NCI-H446 treated with DMSO at 0.1 percent for 48 hours (cell line): ENCODE measurements at places on chromosomes 16 and 17.

DNA sequence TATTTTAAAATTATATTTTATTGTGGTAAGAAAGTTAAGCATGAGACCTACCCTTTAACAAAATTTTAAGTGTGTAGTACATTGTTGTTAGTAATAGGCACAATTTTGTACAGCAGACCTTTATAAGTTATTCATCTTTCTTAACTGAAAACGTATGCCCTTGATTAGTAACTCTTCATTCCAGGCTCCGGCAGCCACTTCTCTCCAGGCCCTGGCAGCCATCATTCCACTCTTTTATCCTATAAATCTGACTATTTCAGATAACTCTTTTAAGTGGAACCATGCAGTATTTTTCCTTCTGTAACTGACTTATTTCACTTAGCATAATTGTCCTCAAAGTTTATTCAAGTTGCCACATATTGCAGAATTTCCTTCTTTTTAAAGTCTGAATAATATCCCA, 348.2 kb downstream of the CDH11 start:
- DNase-seq, result no peak

DNA sequence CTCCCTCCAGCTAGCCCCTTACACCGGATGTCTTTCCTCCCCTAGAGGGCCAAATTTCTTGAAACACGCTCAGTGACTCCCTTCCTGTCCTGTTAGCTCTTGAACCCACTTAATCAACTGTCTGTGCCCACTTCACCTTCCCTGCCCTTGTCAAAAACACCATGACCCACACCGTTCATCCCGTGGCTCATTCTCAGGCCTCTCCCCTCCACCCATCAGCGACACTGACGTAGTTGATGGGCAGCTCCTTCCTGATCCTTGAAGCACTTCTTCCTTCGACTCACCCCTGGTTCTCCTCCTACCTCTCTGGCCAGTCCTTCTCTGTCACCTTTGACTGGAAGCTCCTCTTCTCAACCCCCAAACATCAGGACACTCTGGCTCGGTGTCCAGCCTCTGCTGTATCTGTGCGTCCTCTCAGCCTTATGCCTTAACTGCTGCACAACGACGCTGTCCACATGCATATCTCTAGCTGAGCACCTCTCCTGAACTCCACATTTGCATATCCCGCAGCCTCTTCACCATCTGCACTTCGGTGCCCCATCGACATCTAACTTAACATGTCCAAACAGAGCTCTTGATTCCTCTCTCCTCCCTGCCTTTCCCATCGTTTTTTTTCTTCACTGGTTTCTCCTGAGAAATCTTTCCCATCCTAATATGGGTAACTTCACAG, 39.3 kb upstream of the CCDC182 start:
- no peak for DNase-seq

DNA sequence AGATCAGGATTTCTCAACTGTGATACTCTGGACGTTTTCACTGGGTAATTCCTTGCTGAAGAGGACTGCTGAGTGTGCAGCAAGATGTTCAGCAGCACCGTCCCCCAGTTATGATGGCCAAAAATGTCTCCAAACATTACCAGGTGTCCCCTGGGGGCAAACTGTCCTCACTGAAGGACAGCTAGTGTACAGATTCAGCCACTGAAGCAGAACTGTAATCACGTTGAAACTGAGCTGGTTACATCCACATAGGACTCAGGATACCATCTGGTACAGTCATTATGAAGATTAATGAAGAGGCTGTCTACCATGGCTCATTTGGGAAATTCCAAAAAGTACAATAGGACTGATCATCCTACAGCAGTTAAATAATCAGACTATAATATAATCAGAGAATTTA, 43.3 kb upstream of the GINS3 start:
- no peak for DNase-seq

- no peak for DNase-seq
Observed at GRCh38 chr16:57804111-57804837, 2.0 kb upstream of the KIFC3 start.

DNA sequence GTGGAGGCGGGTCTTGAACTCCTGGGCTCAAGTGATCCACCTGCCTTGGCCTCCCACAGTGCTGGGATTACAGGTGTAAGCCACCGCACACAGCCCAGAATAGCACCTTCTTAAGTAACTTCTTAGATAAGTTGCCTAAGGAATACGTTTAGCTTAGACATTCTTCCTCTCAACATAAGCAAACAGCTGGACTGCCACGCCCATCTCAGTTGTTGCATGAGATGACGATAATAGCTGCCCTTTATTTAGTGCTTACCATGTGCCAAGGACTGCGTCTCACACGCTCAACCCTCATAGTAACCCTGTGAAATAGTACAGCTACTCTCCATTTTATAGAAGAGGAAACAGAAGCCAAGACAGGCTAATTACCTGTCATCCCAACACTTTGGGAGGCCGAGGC, 11.8 kb downstream of the HASPIN start:
- no peak for DNase-seq

DNA sequence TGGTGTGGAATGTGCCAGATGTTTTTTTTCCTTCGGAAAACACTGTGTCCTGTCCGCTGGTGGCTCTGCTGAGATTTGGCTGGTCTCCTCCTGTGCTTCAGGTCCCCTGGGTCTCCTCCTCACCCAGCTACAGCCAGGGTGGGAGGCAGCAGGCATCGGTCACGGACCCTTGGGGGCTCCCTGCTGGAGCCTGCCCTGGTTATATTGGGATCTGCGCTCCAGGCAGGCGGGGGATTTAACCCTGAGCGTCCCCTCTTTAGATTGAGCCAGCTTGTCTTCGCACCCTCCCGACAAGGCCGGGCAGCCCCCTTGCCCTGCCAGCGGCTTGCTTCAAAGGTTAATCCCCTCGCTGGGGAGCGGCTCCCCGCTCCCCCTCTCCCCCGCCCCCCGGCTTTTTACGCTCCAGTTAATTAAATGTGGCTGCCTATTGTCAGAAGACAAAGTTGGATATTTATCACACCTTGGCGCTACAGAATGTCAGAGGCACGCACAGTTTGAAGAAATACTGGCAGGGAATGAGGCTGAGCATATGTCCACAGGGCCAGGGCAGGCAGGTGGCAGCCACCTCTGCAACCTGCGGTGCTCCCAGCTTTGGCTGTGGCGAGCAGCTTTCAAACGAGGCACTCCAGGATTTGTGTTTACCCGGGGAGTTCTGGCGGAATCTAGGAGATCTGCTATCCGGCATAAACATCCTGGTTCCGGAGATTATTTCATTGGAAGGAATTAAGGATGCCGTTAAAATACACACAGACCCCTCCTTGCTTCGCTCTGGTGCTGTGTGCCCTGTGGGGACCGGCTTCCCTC, 38.2 kb upstream of the GSE1 start:
- DNase-seq, result no peak

GRCh38 chr17:19433255-19433654, 22.2 kb downstream of the RNF112 start:
- no peak for DNase-seq

- DNase-seq, result no peak
Observed at GRCh38 chr17:76204277-76204676, 36.0 kb downstream of the RNF157 start.

DNA sequence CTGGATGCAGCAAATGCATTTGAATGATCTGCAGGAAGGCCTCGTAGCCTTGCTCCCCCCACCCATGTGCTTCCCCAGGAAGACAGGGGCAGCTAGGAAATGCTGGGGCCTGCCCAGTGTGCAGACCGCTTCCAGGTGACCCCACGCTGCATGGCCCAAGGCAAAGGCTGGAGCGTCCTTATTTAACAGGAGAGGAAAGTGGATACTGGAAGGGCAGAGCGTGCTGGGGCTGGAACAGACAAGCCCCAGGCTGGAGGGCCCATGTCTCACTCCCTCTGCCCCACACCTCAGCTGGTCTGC, 26.1 kb upstream of the NPTX1 start:
- DNase-seq, result no peak

DNA sequence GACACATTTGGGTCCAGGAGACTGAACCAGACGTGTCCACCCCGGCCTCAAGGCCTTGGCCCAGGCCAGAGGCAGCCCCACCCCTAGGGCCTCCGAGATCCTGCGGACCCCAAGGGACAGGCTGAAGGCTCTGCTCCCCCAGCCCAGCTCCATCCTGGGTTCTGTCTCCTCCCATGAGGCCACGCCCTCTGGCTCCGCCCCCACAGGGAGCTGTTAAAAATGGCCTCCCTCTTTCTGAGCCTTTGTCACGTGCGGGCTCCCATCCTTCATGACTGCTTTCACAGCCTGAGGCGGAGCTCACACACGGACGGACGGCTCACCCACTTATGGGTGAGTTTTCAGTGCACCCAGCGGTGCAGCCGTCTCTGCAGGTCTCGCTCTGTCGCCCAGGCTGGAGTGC, 6.5 kb upstream of the CACNA1H start:
- no peak for DNase-seq

DNA sequence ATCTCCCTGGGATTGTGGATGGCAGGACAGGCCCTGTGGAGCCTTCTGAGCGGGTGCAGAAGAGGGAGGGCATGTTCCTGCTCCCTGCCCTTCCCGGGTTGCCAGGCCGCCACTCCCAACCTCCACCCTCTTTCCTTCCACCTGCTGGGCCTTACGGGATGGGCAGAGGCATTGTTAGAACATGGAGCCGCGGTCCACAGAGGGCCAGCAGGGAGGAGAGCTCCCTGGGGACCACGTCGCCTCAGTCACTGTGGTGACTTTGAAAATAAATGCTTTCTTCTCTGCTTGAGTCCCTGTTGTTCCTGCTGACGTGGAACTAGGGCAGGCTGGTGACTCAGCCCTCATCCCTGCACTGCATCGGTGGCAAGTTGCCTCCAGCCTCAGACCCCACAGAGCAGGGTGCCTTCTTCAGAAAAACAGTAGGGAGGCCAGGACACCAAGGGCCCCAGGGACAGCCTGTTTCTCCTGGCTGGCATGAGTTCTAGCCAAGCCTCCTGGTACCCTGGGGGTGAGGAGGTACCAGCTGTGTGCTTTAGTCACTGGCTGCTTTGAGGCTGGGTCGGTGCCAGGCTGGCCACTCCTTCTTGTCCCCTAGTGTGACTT, 224.9 kb downstream of the SEC14L1 start:
- peak; percentile 42 for DNase-seq

DNA sequence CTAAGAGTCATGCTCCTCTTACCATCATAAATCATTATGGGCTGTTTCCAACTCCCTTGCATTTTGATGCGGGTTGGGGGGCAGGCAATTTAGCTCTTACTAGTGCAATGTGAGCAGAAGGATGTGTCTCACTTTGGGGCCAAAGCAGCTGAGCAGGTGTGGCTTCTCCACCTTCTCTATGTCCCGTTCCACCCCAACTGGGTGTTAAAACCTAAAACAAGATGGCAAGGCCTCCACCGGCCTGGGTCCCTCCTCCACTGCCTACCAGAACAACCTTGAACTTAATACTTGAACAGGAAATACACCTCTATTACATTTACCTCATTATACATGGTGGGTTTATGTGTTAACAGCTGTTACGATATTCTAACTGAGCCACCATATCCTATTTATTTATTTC, 52.8 kb downstream of the TOX3 start:
- no peak for DNase-seq

DNA sequence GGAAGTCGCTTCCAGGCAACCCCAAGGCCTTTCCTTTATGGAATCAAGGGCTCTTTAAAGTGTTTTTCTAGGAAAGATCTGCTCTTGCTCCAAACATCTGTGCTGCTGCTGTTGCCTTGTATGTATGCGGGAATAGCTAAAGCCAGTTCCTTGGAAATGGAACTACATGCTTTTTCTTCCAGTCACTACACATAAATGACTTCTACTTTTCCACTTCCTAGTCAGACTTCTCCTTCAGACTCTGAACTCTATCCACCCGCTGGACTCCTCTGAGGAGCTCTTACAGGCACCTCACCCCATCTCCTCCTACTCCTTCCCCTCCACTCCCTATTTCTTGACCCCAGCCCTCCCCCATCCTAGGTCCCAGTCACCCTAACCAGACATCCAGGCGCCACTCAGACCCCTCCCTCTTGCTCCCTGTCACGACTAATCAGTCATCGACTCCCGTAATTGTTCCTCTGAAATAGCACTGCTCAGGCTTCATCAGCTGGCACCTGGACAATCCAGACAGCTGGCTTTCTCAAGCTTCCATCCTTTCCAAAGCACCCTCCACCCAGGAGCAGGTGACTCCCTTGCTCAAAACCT, 15.0 kb upstream of the PEMT start:
- DNase-seq, result no peak

DNA sequence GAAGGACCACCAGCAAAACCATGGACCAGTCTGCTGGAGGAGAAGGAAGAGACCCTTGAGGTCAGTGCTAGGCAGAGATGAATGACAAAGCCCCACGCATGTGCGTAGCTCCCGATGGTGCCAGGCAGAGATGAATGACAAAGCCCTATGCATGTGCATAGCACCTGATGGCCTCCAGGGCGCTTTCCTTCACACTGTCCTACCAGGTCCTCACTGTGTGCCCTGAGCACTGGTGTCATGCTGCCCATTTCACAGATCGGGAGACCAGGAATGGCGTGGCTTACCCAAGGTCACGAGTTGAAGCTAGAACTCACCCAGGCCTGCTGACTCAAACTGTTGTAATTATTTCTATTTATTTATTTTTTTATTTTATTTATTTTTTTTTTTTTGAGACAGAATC, 149.6 kb downstream of the KATNIP start:
- DNase-seq, result no peak

GRCh38 chr16:85905110-85906095, 6.4 kb downstream of the IRF8 start:
- DNase-seq, result no peak

GRCh38 chr16:71540-72401, 660 bp downstream of the RHBDF1 start:
- no peak for DNase-seq

- no peak for DNase-seq
Observed at GRCh38 chr17:40912486-40913210, 24.8 kb downstream of the KRT23 start.

GRCh38 chr16:78529881-78530280, 430.4 kb downstream of the WWOX start:
- DNase-seq, result no peak

DNA sequence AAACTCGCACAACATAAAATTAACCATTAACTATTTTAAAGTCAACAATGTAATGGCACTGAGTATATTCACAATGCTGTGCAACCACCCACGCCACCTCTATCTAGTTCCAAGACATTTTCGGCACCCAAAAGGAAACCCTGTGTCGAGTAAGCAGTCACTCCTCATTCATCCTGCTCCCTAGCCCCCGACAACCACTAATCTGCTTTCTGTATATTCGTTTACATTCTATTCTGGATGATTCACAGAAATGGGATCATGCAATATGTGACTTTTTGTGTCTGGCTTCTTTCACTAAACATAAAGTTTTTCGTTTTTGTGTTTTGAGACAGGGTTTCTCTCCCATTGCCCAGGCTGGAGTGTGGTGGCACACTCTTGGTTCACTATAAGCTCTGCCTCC, 42.2 kb upstream of the HAPSTR1 start:
- DNase-seq, result no peak

- DNase-seq, result no peak
Observed at GRCh38 chr16:86951831-86952598, 365.2 kb downstream of the C16orf95 start.

GRCh38 chr16:14194721-14195120, 123.6 kb downstream of the MRTFB start:
- DNase-seq, result no peak

GRCh38 chr17:42853004-42853403, 2.0 kb downstream of the AOC3 start:
- DNase-seq, result no peak

GRCh38 chr17:50491505-50491904, 12.8 kb downstream of the RSAD1 start:
- DNase-seq, result no peak

- no peak for DNase-seq
Observed at GRCh38 chr17:77279448-77280303, 138.9 kb downstream of the SEC14L1 start.
